ENCODE measurements at places on chromosomes 12 and 14.
A peak's percentile ranks its signal among the peaks of the same experiment; 100 is the strongest.

DNA sequence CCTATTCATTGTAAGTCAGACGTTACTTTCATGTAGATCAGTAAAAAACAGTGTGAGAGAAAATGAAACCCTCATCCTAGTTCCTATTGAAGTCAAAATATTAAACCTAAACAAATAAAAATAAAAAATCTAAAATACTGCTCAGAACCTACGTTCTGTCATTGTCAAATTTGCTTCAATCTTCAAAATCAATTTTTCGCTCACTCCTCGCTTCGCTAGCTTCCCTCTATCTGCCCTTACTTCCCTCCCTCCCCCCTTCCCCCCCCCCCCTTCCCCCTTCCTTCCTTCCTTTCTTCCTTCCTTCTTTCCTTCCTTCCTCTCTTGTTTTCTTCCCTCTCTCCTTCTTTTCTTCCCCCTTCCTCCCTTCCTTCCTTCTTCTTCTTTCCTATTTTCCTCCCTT lies 310.9 kb upstream of the PDE3A start:
- no peak for DNase-seq

- DNase-seq, result no peak
Measured at GRCh38 chr12:24084800-24085199, 135.3 kb upstream of the SOX5 start.

- DNase-seq, result no peak
Measured at GRCh38 chr14:75125617-75126016, 1.2 kb downstream of the NEK9 start.

DNA sequence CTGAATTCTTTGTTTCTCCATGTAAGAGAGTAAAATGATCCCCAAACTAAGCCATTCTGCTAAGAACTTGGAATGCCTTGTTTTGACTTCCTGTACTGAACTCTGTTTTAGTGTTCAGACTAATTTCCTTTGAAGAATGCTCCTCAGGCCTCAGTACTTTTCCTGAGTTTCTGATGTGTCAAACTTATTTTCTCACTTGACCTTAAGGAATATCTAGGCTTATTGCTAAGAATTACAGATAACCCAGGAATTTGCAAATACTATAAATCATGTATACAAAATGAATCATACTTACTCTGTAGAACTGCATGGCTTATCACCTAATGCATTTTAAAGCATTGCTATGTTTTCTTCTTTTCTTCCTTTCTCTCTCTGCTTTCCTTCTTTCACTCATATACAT lies 93.1 kb upstream of the PKP2 start:
- no peak for DNase-seq

DNA sequence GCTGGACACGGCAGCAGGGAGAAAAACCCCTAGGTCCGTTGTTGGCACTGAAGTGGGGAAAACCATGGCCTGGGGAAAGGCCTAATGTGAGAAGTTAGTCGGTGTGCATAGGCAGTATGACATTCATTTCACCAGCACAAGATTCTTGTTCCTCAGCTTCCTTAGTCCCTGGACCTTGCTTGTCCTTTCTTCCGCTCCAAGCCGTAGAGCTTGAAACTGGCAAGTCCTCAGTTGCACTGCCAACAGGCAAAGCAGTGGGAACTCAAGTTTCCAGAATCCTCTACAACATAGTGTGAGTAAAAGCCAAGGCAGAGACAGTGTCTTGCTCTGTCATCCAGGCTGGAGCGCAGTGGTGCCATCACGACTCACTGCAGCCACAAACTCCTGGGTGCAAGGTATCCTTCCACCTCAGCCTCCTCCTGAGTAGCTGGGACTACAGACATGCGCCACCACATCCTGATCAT lies 138.5 kb upstream of the AMIGO2 start:
- DNase-seq, result peak; percentile 53

- peak; percentile 33 for DNase-seq
Measured at GRCh38 chr14:100375266-100375962, 52.3 kb downstream of the SLC25A47 start.

DNA sequence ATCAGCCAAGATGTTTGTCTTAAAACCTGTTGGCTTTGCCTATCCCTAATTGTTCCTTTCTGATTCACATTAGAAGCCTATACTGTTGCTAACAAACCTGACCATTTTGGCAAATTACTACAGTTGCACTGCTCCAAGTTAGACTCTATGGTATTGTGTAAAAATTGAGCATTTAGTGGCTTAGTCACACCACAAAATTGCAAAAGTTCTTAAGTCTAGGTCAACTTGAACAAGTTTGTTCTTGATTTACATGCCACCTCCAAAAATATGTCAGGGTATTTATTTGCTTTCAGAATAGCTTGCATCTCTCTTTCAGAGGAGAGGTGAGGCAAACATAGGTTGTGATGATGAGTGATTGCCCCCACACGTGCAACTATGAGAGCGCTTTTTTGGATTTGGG lies 27.0 kb upstream of the PTHLH start:
- DNase-seq, result no peak

- peak; percentile 54 for DNase-seq
Measured at GRCh38 chr12:6323340-6323994, 13.0 kb downstream of the PLEKHG6 start.

GRCh38 chr12:43105426-43105981 lies 446.5 kb downstream of the ADAMTS20 start:
- no peak for DNase-seq

DNA sequence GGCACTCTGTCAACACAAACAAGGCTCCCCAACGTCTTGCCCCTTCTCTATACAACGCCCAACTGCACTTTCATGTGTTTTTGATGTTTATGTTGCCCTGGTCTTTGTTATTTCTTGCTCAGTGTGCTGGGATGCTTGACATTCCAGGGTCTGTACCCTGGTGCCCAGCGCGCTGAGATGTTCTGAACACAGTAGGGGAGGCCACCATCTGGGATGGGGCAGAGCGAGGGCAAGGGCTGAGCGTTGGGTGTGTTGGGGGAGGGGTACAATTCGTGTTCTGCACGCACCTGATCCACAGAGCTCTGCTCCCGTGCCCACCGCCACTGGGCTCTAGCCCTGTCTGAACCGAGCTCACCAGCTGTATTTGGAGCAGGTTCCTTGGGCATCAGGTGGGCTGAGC lies 52.9 kb downstream of the ISCA2 start:
- no peak for DNase-seq

GRCh38 chr12:58105225-58106119 lies 164.1 kb downstream of the ATP23 start:
- DNase-seq, result no peak

DNA sequence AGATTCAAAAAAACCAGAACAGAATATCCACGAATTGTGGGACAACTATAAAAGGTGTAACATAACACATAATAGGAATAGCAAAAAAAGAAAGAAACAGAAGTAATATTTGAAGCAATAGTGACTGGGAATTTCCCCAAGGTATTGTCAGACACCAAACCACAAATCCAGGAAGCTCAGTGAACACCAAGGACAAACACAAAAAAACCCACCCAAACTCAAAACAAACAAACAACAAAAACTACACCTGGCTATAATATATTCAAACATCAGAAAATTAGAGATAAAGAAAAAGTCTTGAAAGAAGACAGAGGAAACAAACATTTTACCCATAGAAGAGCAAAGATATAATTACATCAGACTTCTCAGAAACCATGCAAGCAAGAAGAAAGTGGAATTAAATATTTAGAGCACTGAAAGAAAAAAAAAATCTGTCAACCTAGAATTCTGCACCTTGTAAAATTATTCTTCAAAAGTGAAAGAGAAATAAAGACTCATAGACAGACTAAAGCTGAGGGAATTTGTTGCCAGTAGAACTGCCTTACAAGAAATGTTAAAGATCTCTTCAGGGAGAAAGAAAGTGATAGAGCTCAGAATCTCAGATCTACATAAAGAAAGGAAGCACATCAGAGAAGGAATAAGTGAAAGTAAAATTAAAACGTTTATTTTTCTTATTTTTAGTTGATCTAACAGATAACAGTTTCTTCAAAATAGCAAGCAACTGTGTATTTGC lies 12.1 kb upstream of the HMGA2 start:
- no peak for DNase-seq

GRCh38 chr14:50342221-50343078 lies 30.3 kb downstream of the DMAC2L start:
- peak; percentile 29 for DNase-seq

GRCh38 chr12:110668480-110669192 lies 20.3 kb downstream of the HVCN1 start:
- no peak for DNase-seq

DNA sequence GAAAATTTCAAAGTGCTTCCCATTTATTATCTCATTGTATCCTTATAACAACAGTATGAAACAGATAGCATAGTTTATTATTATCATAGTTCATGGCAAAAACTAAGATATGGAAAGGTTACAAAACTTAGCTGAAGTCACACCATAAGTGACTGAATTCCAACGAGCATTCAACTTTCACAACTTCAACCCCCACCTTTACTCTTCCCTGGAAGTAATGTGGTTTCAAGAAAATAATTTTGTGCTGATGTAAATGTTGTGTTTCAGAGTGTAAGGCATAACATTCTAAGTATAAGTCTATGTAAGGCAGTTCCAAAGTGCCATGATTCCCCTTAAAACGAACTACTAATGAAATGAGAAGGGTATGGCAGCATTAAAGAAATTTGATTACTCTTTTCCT lies 454.5 kb downstream of the BCAT1 start:
- no peak for DNase-seq

DNA sequence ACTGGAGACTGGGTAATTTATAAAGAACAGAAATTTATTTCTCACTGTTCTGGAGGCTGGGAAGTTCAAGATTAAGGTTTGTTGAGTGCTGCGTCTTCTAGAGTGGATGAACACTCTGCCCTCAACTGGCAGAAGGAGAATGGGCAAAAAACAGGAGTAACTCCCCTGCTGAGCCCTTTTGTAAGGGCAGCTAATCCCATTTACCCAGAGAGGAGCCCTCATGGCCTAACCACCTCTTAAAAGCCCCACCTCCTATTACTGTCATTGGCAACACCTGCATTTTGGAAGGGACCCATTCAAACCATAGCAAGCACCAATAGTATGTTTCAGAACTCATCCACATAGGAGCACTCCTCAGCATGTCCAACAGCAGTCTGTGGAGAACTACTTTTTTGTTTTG lies 47.4 kb downstream of the BORCS5 start:
- no peak for DNase-seq

- DNase-seq, result peak; percentile 55
Measured at GRCh38 chr14:38065106-38065762, 142.5 kb upstream of the SSTR1 start.

- DNase-seq, result no peak
Measured at GRCh38 chr12:76441016-76441415, 92.8 kb upstream of the BBS10 start.

DNA sequence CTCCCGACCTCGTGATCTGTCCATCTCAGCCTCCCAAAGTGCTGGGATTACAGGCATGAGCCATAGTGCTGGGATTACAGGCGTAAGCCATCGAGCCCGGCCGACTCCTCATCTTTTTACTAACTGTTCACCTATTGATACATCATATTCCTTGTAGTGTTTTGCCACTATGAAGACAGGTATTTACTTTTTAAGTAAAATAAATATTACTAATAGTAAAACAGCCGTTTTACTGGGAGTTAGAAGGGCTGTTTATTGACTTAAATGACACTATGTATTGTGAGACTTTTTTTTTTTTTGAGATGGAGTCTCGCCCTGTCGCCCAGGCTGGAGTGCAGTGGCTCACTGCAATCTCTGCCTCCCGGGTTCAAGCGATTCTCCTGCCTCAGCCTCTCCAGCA lies 51.5 kb downstream of the DIP2B start:
- no peak for DNase-seq

- DNase-seq, result no peak
Measured at GRCh38 chr12:52988898-52989297, 17.4 kb upstream of the EIF4B start.

DNA sequence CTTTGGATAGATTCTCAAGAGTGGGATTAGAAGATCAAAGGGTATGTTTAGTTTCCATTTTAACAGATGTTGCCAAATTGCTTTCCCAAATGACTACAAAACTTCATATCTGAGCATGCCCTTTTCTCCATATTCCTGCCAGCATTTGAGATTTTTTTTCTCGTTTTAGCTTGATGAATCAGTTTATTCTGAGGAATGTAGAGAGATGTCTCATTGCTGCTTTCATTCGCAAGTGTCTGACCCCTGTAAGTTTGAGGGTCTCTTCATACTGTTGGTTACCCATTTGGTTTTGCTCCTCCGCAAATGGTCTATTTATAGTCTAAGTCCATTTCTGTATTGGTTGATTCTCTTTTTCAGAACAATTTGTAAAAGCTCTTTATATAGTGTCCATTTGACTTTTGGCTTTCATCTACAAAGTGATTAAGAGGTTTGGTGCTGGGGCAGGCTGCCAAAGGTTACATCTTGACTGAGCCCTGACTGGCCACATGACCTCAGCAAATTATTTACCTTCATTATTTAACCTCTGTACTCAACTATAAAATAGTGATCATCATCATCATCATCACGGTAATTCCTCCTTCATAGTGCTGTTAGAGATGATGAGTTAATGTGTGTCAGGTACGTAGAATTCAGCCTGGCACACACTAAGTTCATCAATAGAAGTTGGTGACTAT lies 33.6 kb downstream of the HCAR2 start:
- no peak for DNase-seq

Data from activated T-cell treated with anti-CD3 and anti-CD28 coated beads, Interleukin-2, amount 50 U/mL, for 1 hour (primary cell).